ENCODE measurements at places on chromosomes 7 and 10.

GRCh38 chr7:104017001-104017400 lies 27.5 kb upstream of the RELN start:
- no peak overlapping the region for H3K4me3 ChIP-seq
- H3K36me3 ChIP-seq: no peaks in the 10 kb centered on the region
- H3K27ac ChIP-seq: peak overlapping the region; percentile 50
- no peak for DNase-seq
- H3K4me1 ChIP-seq: peaks cover 8% of the 10 kb centered on the region
- peaks cover 2% of the 10 kb centered on the region for H3K27me3 ChIP-seq

GRCh38 chr7:75888464-75889222 lies 9.8 kb downstream of the RHBDD2 start:
- H3K27ac ChIP-seq: peak overlapping the region; percentile 13
- H3K4me1 ChIP-seq: no peaks in the 10 kb centered on the region
- H3K4me3 ChIP-seq: peak overlapping the region; percentile 29
- H3K36me3 ChIP-seq: peaks cover 29% of the 10 kb centered on the region
- H3K27me3 ChIP-seq: peaks cover 3% of the 10 kb centered on the region
- no peak for DNase-seq

GRCh38 chr10:130729876-130730275 lies 581.6 kb downstream of the TCERG1L start:
- no peak for DNase-seq
- no peak overlapping the region for H3K4me3 ChIP-seq
- peaks cover 11% of the 10 kb centered on the region for H3K36me3 ChIP-seq
- peaks cover 8% of the 10 kb centered on the region for H3K27me3 ChIP-seq

DNA sequence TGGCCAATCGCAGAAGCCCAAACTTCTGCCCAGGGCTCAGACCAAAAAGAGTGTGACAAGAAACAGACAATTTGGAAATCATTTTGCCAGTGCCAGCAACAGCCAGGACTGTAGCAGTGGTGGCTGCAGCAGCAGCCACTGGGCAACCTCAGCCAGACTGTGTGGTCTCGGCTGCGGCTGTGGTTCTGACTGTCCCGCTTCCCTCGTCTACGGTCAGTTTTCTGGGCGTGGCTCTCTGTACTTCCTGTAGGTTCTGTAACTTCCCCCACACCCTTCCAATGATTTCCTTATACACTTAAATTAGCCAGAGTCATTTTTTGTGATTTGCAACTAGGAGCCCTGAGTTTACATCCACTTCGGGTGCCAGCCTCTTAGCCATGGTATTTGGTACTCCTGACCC lies 39.9 kb downstream of the CYTH3 start:
- peaks cover 23% of the 10 kb centered on the region for H3K4me1 ChIP-seq
- H3K4me3 ChIP-seq: no peak overlapping the region
- H3K27me3 ChIP-seq: peaks cover 3% of the 10 kb centered on the region
- no peak for DNase-seq

GRCh38 chr7:28160551-28160991 lies 20.0 kb downstream of the JAZF1 start:
- peaks cover 4% of the 10 kb centered on the region for H3K4me1 ChIP-seq
- H3K4me3 ChIP-seq: no peak overlapping the region
- H3K27me3 ChIP-seq: peaks cover 3% of the 10 kb centered on the region

DNA sequence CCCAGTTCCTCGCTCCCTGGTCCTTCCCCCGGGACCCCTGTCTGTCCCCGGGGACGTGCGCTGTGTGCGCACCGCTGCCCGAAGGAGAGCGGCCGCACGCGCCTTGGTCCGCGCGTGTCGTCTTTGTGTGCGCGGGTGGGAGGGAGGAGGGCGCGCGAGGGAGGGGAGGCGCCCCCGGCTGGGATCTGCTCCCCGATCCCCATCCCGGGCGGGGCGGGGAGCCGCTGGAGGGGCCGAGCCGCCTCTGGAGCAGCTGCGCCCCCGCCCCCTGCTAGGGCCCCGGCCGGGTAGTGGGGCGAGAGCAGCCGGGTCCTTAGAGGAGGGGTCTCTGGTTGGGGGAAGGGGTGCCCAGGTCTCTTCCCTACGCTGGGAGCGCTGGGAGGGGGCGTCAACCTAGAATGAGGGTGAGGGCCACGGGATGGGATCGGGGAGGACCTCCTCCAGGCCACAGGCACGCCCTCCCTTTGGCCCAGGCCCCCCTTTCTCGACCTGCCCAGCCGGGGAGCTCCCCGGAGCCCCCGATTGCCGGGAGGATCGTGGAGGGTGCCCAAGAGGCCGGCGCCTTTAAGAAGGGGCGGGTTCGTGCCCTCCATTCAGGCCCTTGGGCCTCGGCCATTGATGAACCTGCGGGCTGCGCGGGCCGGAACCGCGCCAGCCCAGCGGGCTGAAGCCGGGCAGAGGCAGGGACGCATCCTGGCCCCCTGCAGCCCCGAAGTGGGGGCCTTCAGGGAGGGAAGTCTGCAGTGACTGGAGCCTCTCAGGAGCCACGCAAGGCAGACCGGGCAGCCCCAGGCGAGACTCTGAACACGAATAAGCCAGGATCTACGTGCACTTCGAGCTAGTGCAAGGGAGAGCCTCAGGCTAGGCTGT lies 678 bp downstream of the SH2B2 start:
- no peak overlapping the region for H3K27ac ChIP-seq
- peaks cover 14% of the 10 kb centered on the region for H3K27me3 ChIP-seq
- H3K4me3 ChIP-seq: no peak overlapping the region
- no peaks in the 10 kb centered on the region for H3K36me3 ChIP-seq

DNA sequence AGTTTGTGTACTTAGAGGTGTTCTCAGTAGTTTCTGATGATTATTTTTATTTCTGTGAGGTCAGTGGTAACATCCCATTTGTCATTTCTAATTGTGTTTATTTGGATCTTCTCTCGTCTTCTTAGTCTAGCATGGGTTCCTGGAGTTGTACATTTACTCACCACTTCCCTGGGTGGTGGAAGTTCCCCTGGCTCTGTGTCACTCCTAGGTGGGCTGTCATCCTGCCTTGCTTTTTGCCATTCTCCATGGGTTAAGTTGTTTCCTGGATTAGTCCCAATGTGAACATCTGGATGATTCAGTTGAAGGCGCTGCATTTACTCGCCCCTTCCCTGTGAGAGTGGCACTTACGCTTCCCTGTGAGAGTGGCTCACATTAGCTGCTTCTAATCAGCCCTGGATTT lies 48.2 kb downstream of the GSAP start:
- H3K27me3 ChIP-seq: peaks cover 1% of the 10 kb centered on the region
- no peak overlapping the region for H3K27ac ChIP-seq
- no peak for DNase-seq
- H3K36me3 ChIP-seq: no peaks in the 10 kb centered on the region
- no peak overlapping the region for H3K4me3 ChIP-seq
- peaks cover 17% of the 10 kb centered on the region for H3K4me1 ChIP-seq

- peaks cover 34% of the 10 kb centered on the region for H3K4me1 ChIP-seq
- H3K4me3 ChIP-seq: no peak overlapping the region
- H3K36me3 ChIP-seq: no peaks in the 10 kb centered on the region
These were observed 91.5 kb downstream of the DIP2C start for GRCh38 chr10:597976-598375.

DNA sequence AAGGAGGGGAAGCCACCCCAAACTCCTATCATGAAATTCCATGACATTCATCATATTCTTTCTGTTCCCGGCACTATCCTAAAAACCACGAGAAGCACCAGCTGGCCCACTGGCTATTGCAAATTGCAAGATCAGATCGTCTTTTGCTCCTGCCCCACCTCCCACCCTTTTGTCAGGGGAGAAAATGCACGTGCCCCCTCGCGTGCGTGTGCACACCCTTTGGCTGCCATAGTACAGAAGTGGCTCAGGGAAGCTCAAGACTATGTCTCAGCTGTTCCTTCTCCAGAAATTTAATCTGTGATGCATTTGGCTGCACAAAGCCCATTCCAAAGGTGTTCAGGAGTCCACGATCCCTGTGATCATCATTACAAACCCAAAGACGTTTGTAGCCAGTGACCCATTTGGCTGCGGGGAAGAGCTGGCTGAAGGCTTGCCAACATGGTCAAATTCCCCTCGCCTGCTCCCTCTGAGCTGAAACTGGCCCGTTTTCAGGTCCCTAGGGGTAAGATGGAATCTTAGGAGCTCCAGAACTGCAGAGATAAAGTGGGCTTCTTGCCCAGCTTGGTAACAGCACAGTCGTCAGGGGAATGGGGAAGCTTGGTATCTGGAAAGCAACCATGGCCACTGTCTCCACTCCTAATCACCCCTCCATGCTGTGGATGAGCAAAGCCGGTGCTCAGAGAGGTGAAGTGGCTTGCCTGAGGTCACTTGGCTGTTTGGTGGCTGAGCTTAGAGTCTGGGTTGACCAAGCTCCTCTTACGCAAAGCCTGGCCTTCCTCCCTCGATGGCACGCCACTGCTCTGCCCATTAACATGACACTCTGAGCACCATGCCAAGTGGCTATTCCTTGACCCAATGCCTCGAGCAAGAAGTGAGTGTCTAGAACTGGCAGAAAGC lies 155.4 kb downstream of the NEURL1 start:
- H3K27me3 ChIP-seq: peaks cover 19% of the 10 kb centered on the region
- no peak for DNase-seq
- peaks cover 17% of the 10 kb centered on the region for H3K36me3 ChIP-seq
- no peak overlapping the region for H3K27ac ChIP-seq
- peak overlapping the region; percentile 18 for H3K4me3 ChIP-seq
- peaks cover 7% of the 10 kb centered on the region for H3K4me1 ChIP-seq

All from endothelial cell (in vitro differentiated cells).